ENCODE measurements at places on chromosomes 11 and 22.

- DNase-seq: no peak
Measured at GRCh38 chr11:46698597-46698996, 1.8 kb downstream of the ARHGAP1 start.

GRCh38 chr11:121670805-121671282, 218.1 kb upstream of the SORL1-AS1 start:
- DNase-seq: no peak

DNA sequence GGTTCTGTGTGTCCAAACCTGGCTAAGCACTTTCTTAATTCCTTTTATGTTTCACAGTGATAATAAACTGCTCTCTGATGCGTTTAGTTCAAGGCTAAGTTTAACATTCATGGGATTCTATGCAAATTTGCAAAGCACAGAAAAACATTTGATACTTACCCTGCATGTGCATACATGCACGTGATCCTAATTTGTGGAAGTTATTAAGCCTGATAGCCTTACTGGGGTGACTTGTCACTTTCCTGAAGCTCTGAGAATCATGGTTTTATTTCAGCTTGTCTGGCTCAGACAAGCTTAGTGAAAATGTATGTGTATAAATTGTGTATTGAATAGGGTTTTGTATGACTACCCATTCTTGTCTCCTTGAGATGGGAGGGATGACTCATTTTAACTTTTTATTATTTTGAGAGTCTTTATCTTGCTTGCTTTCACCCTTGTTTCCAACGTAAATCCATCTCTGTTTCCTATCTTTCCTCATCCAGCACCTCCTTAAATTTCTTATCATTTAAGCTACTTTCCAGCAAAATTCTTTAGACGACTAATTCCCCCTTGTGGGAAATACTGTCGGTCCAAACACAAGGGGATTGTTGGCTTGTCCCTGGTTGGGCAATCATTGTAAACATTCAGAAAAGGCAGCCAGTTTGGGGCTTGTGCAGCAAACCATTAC, 167.1 kb downstream of the C11orf91 start:
- DNase-seq: no peak

GRCh38 chr22:45974498-45974897, 2.5 kb downstream of the WNT7B start:
- no peak for DNase-seq

- no peak for DNase-seq
Measured at GRCh38 chr11:61071913-61072312, 30.4 kb upstream of the CD5 start.

DNA sequence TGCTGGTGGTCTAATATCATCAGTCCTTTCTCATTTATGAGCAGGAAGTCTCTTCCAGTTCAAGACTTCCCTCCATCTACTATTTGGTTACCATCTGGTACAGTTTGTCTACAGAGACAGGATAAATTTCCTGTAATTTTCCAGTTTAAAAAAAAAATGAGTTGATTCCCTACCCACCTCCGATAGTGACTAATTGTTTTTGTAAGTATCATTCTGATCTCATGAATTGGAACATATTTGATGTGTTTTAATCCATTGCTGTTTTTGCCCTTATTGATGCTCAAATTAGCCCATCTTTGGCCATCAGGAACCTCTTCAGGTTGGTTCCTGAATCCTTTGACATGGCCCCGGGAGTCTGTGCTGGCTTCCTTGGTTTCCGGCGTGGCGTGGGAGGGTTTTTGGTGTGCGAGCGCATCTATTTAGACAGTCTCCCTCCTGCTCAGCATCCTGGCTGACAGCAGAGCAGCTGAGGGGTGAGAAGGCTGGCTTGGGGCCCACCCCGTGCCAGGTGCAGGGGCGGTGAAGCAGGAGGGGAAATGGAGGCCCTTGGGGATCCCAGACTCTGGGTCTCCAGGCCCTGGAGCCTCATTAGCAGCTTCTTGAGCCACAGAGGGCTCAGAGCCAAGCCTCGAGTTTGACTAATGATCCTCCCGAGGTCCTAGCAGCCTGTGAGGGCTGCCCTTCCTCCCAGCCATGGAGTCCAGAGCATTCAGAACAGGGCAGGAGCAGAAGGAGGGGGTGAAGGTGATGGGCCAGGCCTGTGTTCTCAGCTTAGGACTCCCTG, 6.8 kb downstream of the OMP start:
- no peak for DNase-seq

- DNase-seq: no peak
Measured at GRCh38 chr11:45062974-45063635, 83.3 kb upstream of the PRDM11 start.

GRCh38 chr11:69674267-69674885, 777 bp downstream of the LTO1 start:
- no peak for DNase-seq

DNA sequence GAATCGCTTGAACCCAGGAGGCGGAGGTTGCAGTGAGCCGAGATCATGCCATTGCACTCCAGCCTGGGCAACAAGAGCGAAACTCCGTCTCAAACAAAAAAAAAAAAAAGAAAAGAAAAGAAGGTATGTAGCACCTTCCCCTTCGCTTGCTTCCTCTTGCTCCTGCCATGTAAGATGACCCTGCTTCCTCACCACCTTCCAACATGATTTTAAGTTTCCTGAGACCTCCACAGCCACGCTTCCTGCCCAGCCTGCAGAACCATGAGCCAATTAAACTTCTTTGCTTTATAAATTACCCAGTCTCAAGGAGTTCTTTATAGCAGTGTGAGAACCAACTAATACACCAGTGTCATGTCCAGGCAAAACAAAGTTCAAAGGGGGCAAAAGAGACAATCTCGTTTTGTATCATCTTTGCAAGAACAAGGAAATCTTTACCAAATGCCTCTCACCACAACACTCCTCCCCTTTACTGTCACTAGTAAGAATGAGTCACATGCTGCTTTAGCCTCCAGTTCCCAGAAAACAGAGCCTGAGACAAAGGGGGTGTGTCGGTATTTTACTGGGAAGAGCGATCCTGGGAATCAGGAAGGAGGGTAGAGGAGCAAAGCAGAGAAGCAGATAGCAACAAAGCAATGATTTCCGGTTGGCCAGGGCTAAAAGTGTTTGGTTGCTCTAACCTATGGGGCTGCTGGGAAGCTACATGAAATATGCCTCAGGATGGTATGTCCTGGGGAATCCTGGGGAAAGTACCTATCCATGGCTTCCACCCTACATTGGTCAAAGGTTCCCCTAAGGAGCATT, 10.5 kb upstream of the MCHR1 start:
- DNase-seq: no peak

DNA sequence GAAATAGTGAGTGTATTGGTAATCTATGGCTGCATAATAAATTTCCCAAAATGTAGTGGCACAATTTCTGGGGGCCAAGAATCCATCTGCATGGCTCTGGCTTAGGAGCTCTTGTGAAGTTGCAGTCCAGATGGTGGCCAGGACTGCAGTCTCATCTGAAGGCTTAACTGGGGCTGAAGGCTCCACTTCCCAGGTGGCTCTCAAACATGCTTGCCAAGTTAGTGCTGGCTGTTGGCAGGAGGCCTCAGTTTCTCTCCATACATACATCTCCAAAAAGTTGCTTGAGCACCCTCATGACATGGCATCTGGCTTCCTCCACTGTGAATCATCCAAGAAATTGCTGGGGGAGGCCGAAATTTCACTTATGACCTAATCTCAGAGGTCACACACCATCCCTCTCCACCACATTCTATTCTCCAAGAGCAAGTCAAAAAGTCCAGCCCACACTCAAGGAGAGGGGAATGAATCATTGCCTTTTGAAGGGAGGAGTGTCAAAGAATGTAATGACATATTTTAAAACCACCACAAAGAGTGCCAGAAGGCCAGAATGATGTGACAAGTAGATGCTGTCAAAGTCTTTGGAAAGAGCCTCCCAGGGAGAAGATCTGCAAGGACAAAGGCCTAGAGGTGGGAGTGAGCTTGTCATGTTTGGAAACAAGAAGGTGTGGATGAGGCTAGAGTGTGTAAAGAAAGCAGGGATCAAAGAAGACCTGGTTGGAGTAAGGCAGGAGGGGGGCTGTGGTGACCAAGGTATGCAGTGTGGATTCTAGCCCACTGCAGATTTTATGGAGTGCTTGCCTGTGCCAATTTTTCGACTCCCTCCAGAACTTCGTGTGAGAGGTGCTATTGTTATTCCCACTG, 566.2 kb downstream of the MIAT start:
- no peak for DNase-seq

DNA sequence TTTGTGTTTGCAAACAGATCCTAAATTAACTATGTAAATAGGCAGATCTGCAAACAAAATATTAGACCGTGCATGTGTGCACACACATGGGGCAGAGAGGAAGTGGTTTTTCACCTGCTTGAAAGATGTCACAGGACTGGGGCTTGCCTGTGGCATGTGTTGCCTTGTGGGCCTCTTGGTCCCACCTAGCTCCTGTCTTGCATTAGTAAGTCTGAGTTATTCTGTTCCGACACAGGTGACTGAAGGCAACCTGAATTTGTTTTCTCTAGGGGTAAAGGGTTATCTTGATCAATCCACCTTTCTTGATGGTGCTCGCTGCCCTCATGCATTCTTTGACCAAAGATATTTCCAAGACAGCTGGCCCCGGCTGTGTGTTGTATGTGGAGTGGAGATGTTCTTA, 667.5 kb downstream of the NTM start:
- DNase-seq: no peak

All from right atrium auricular region (tissue), 2 donors.